A549 treated with DMSO at 1 μM for 4 hours (cell line): ENCODE measurements at places on chromosomes 13 and 19. TPM values are rescaled to one million over a fixed set of nuclear protein-coding genes. Genes with fewer than 3 reads are reported as not detected.

QPCTL gene
- 8.4 to 10.0 TPM (median 9.2 TPM) in 5 replicates for total RNA-seq

GRIK5 gene
- 0.41 to 0.65 TPM (median 0.54 TPM) in 5 replicates for total RNA-seq

CTXN1 gene
- total RNA-seq: 10.0 to 22.5 TPM (median 17.0 TPM) in 5 replicates

ATP4B gene
- total RNA-seq: not detected in 5 replicates

ZNF256 gene
- total RNA-seq: 1.1 to 1.4 TPM (median 1.2 TPM) in 5 replicates

TMC4 gene
- total RNA-seq: 0.99 to 1.2 TPM (median 1.1 TPM) in 5 replicates

SPTBN4 gene
- 0.51 to 1.3 TPM (median 0.91 TPM) in 5 replicates for total RNA-seq

IGFL3 gene
- total RNA-seq: 0.17 to 0.53 TPM (median 0.23 TPM) in 4 of 5 replicates, not detected in the other

FFAR3 gene
- total RNA-seq: not detected in 5 replicates

MADCAM1 gene
- 0.17 to 0.42 TPM (median 0.31 TPM) in 5 replicates for total RNA-seq

ZNF560 gene
- not detected in 5 replicates for total RNA-seq

ETV2 gene
- 2.1 to 3.1 TPM (median 2.3 TPM) in 5 replicates for total RNA-seq

TEX29 gene
- total RNA-seq: 0.16 to 0.32 TPM (median 0.17 TPM) in 3 of 5 replicates, not detected in the others

DACT3 gene
- total RNA-seq: 0.27 to 0.49 TPM (median 0.32 TPM) in 5 replicates

ZNF491 gene
- total RNA-seq: not detected in 5 replicates

ZFP36 gene
- total RNA-seq: 52.1 to 60.7 TPM (median 57.1 TPM) in 5 replicates

MUC16 gene
- 0.03 to 0.08 TPM (median 0.06 TPM) in 5 replicates for total RNA-seq

FDX2 gene
- total RNA-seq: 21.5 to 37.1 TPM (median 29.8 TPM) in 5 replicates

UBE2L5 gene
- not detected in 5 replicates for total RNA-seq

CEACAM16 gene
- 0.09 to 0.19 TPM (median 0.13 TPM) in 4 of 5 replicates, not detected in the other for total RNA-seq

CBLC gene
- not detected in 5 replicates for total RNA-seq

PROSER1 gene
- total RNA-seq: 11.5 to 14.2 TPM (median 12.7 TPM) in 5 replicates

CEACAM21 gene
- total RNA-seq: not detected in 5 replicates

ACP7 gene
- total RNA-seq: 0.09 to 0.23 TPM (median 0.16 TPM) in 4 of 5 replicates, not detected in the other

CGB1 gene
- not detected in 5 replicates for total RNA-seq

FGF21 gene
- total RNA-seq: not detected in 5 replicates

PPP5C gene
- 82.2 to 89.7 TPM (median 85.3 TPM) in 5 replicates for total RNA-seq

YIPF2 gene
- total RNA-seq: 18.0 to 22.7 TPM (median 19.1 TPM) in 5 replicates

GDF15 gene
- 40.6 to 72.6 TPM (median 50.5 TPM) in 5 replicates for total RNA-seq

GIPC1 gene
- 84.7 to 121 TPM (median 111 TPM) in 5 replicates for total RNA-seq

CEACAM20 gene
- total RNA-seq: 0.06 to 0.12 TPM (median 0.10 TPM) in 3 of 5 replicates, not detected in the others

GGN gene
- total RNA-seq: 0.16 to 0.47 TPM (median 0.26 TPM) in 5 replicates

PSMC4 gene
- total RNA-seq: 268 to 302 TPM (median 285 TPM) in 5 replicates
